ENCODE measurements at places on chromosomes 12 and 14.

GRCh38 chr12:48795550-48796455 is 6.9 kb upstream of the ADCY6 start:
- no peak for DNase-seq

- no peak for DNase-seq
Observed at GRCh38 chr12:67957383-67957782, 31.9 kb upstream of the IFNG-AS1 start.

DNA sequence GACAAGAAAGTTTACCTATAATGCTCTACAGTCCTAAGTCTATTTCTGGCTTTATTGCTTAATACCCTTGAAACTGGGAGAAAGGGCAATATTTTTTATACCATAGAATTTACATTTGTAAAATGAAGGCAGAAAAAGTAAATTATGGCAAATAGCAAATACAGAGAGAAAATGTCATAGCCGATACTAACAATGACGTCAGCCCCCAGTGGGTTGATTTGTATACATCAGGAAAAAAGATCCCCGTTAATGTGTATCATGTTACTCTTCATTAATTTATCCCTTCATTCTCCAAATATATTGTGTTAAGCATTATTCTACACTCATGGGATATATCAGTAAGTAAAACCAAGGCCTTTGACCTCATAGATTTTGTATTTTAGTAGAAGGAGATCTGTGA is 445.1 kb upstream of the SYT1 start:
- no peak for DNase-seq

- DNase-seq: no peak
Observed at GRCh38 chr14:73752297-73752992, 38.3 kb upstream of the PNMA1 start.

DNA sequence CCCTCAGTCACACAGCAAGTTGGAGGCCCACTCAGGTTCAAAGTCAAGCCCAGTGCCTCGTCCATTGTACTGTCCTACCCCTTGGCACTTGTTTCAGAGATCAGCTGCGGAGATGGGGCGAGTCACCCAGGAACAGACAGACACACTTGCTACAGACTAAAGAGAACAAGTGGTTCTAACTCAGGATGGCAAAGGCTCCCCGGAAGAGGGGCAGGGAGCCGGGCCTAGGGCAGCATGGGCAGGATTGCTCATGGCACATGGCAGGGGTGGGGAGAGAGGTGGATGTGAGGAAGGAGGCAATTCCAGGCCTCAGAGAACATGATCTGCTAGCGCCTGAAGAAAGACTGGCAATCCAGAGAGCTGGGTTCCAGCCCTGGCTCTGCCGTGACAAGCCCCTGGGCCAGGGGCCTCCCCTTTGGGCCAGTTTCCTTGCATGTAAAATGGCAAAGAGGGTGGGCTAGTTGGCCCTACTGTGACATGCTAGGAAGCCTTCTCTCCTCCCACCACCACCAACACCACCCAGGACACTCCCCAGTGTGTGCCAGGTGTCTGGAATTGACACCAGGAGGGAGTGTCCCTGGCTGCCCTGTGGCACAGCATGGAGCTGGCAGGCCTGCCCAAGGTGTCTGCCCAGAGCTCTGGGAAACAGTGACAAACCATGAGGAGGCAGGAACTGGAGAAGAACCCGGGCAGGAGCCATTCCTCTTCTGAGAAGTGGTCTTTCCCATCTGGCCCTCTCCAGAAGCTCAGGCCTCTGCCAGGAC is 24.0 kb upstream of the IRF2BPL start:
- DNase-seq: no peak

DNA sequence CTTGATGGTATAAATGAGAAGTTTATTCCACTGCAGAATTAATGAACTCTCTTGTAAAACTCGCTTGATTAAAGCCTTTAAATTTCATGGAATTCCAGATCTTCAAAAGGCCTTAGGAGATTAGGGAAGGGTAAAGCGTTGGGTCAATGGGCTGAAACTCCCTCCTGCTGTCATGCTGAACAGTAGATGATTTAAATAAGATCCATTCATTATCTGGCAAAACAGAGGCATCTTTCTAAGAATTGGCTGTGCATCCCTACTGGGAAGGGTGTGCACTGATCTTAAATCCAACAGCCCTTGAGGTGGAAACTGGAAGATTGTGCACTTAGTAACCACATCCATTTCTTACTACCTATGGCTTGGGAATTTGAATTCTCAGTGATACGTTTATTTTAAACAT is 56.0 kb downstream of the PLCZ1 start:
- no peak for DNase-seq

DNA sequence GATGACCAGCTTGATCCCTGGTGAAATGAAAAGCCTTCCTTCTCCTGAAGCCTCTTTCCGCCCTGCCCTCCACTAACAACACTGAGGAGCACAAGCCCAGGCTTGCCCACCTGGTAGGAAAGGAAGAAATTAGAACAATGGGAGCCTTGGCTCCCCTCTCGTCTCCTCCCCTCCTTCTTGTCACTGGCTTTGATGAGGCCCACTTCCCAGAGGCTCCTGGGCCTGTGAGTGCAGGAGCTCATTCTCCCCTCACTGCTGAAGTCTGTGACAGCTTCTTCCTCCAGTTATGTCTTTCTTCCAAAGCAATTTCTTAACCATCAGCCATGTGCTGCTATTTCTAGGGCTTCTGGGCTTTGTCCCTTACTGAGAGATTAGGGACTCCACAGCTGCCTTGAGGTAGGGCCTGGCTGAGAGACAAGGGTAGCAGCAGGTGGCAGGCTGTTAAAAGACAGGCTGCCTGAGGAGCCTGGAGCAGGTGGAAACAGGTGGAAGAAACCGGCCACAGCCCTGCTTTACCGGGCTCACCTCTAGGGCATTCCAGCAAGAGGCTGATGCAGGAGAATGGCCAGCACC is 53.6 kb upstream of the SRSF5 start:
- DNase-seq: no peak

DNA sequence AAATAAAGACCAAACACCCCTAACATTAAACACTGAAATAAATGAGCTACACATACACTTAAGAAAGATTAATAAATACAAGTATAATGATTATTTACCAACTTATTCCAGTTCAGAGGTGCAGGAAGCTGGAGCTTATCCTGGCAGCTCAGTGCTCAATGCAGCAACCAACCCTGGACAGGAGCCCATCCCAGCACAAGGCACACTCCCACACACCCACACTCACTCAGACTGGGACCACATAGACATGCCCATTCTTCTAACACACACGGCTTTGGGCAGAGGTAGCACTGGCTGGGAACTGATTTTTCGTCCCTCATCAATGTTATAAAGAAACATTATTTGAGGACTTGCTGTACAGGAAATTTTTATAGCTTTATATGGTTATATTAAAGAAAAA is 797.4 kb downstream of the RPS29 start:
- DNase-seq: no peak

- no peak for DNase-seq
Observed at GRCh38 chr12:113894697-113895096, 71.4 kb downstream of the RBM19 start.

DNA sequence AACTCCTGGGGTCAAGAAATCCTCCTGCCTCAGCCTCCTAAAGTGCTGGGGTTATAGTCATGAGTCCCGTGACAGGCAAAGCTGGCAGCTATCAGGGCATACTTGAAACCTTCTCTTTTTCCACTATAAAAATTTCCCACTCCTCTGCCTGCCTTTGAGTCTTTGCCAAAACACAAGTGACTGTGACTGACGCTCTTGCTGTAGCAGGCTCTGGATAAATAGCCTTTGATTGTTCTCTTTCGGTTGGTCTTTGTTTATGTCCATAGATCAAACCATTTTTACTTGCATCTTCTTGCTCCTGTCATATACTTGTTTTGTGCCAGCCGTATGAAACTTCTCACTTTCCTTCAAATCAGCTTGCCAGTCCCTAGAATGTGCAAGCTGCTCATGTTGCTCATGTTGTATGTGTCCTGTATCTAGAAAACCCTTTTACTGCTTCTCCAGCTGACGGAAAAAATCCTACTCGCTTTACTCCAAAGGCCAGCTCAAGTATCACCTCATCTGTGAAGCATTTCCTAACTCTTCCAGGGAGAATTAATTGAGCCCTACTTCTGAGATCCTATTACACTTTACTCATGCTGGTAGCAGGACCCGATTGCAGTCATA is 73.1 kb downstream of the RESF1 start:
- no peak for DNase-seq

DNA sequence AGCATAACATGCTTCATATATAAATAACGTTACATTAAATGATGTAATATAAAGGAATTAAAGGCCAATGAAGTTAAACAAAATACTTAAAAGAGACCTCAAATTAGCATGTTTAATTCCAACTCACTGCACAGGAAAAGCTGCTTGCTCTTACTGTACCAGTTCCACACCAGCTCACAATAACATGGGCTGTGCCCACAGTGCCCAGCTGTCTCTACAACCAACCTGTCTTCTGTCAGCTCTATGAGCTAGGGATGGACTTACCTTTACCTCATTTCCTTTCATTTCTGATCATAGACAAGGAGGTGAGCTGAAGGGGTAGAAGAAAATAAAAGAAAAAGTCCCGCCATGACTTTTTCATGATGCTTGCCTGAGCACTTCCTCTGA is 64.8 kb downstream of the NKX2-1 start:
- DNase-seq: no peak

GRCh38 chr12:31589598-31589903 is 1.4 kb downstream of the DENND5B start:
- DNase-seq: no peak

GRCh38 chr12:92733661-92734060 is 30.9 kb downstream of the PLEKHG7 start:
- DNase-seq: no peak

DNA sequence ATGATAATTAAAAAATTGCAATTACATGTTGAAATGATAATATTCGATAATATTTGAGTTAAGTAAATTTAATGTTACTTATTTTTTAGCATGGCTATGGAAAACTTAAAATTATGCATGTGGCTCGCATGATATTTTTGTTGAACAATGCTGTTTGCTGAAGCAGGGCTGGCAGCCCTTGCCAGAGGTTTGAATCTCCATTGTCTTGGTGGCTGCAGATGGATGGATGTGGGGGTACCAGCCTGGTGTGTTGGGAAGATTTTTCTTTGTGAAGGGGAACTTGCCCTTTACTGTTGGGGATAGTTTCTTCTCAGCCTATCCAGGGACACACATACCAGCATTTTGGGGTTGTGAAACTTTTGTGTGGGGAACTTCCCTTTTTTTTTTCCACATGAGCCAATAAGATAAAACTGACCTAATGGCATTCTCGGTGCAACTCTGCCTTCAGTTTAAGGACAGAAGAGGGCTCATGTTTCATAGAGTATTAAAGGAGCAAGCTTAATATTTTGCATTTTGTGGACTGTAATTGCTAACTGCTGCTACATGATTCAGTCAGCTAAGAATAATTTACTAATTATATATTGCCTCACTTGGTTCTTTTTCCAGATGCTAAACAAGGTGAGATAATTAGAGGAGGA is 8.8 kb downstream of the RASSF3 start:
- no peak for DNase-seq

DNA sequence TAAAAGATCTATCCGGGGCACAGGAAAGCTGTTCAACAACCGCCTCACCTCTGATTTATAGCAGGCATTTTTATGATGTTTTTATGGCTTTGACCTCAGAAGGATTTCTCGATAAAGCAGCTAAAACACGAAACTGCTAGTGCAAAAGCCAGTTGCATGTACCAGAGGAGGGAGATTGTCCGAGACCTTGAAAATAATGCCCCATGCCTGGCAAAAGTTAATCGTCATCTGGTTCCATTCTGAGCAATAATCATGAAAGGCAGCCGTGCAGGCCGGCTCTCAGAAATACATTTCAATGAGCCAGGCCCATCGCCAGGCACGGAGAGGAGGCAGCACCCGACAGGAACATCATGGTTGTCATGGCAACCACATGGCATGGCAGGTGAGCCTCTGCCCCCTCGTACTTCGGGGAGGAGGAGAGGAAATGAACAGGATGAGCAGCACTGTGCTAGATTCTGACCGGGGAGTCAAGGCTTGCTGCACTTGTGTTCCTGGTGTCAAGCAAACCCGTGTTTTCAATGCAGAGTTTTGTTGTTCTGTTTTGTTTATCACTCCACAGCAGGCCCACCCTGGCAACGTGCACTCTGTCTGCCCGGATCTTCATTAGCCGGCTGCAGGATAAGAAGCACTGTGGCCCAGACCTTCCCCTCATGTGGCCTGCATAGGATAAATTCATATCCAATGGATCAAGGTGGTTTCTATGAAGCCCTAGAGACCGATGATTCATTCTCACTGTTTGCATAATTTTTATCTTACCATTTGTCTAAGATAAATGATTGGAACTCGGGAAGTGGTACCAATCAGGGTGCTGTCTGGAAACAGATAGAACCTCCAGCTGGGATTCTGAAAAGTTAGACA is 160.2 kb downstream of the RIMBP2 start:
- DNase-seq: no peak

DNA sequence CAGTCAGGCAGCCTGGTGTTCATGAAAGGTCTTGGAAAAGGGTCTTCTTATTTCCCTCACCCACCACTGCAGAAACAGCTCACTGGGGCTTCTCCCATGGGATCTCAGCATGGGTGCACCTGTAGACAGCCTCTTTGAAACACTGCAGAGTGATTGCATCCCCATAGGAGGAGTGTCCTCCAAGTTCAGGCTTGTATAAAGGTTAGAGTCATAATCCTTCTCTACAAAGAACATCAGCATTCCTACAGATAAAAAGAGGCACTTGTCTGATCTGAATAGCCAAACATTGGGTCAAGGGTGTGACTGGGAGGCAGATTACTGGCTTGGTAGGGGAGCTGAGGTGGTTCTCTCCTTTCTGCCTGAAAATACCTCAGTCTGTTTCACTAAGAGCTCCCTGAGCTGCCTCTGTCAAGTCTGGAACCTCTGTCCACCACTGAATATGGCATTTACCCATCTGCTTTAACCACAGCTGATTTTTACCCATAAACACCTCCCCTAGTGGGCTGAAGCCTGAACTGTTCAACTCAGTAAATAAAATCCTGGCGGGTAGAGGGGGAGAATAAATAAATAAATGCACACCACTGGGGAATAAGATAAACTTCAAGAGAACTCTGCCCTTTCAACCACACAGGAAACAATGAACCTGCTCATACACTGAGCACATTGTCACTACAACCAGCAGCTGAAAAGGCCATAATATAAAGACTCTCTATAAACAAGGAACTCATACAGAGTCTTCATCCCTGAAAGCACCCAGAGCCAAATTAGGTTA is 120.7 kb upstream of the SCAF11 start:
- no peak for DNase-seq

GRCh38 chr12:46981622-46982021 is 97.8 kb upstream of the PCED1B start:
- DNase-seq: no peak

DNA sequence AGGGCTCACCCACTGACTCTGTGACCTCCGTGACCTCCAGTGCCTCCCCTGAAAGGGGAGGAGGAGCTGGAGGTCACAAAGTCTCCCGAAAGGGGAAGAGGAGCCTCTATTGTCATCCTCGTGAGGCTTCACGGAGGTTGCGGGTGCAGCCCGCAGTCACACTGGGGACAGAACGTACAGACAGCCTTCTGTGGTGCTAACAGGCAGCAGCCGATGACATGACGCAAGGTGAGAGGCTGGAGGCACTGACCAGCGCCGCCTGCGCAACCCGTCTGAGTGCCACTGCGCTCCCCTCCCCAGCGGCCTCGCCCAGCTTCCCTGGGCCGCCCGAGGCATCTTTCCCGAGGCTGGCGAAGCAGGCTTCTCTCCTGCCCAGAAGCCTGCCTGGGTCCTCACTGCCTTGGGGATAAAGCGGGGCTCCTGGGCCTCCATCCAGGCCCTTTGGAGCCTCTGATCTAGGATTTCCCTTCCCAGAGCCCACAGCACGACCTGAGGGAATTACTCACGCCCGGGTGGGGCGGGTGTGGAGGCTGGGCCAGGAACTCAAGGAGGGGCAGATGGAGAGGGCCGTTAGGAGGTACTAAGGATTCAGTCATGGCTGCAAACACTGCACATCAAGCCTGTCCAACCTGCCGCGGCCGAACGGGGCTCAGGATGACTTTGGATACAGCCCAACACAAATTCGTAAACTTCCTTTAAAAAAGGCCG is 12.3 kb upstream of the LBHD2 start:
- DNase-seq: no peak

All from mesothelial cell of epicardium (in vitro differentiated cells).